ENCODE measurements at places on chromosomes 13 and 19.

DNA sequence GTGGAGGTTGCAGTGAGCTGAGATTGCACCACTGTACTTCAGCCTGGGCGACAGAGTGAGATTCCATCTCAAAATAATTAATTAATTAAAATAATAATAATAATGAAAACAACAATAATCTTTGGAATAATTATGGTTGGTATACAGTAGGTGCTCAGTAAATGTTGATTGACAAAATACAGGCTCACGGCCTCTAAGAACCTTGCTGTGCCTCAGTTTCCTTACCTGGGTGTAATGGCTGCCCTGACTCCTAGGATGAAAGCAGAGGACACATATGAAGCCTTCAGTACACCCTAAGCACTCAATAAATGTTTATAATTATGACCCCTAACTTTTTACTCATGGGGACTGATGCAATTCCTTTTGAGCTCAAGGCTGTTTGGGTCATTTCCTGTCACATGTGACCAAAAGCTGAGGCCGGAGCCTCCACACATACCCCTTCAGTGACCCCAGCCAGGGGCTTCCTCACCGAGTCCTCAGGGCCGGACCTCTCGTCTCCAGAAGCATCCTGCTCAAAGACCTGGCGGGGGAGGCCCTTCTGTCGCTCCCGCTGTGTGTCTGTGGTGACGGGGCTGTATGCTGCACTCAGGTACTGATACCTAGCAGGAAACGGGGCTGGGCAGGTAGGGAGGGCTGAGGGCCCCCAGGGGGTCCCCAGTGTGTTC, 10.5 kb downstream of the DOCK6 start:
- no peaks in the 10 kb centered on the region for H3K27me3 ChIP-seq
- DNase-seq = no peak
- no peaks in the 10 kb centered on the region for H3K4me1 ChIP-seq
- H3K27ac ChIP-seq = no peak overlapping the region
- no peaks in the 10 kb centered on the region for H3K36me3 ChIP-seq

- no peak for DNase-seq
- no peaks in the 10 kb centered on the region for H3K27me3 ChIP-seq
- no peaks in the 10 kb centered on the region for H3K36me3 ChIP-seq
Observed at GRCh38 chr13:29573190-29573589, 22.3 kb downstream of the SLC7A1 start.

GRCh38 chr19:18063463-18063862, 23.3 kb downstream of the IL12RB1 start:
- H3K4me3 ChIP-seq = no peak overlapping the region
- no peaks in the 10 kb centered on the region for H3K4me1 ChIP-seq
- no peak overlapping the region for H3K27ac ChIP-seq
- no peaks in the 10 kb centered on the region for H3K36me3 ChIP-seq

- H3K4me3 ChIP-seq = no peak overlapping the region
- no peaks in the 10 kb centered on the region for H3K27me3 ChIP-seq
- no peak overlapping the region for H3K27ac ChIP-seq
- no peaks in the 10 kb centered on the region for H3K4me1 ChIP-seq
- peaks cover 11% of the 10 kb centered on the region for H3K36me3 ChIP-seq
- no peak for DNase-seq
Observed at GRCh38 chr19:5134691-5135090, 165.8 kb downstream of the KDM4B start.

GRCh38 chr19:49862391-49863253, 4.8 kb downstream of the PNKP start:
- no peaks in the 10 kb centered on the region for H3K4me1 ChIP-seq
- H3K27me3 ChIP-seq = no peaks in the 10 kb centered on the region
- DNase-seq = no peak
- H3K4me3 ChIP-seq = no peak overlapping the region
- H3K27ac ChIP-seq = no peak overlapping the region
- peaks cover 3% of the 10 kb centered on the region for H3K36me3 ChIP-seq

- H3K36me3 ChIP-seq = peaks cover 10% of the 10 kb centered on the region
- DNase-seq = no peak
- no peak overlapping the region for H3K27ac ChIP-seq
Observed at GRCh38 chr19:46732172-46732938, 13.5 kb upstream of the FKRP start.

DNA sequence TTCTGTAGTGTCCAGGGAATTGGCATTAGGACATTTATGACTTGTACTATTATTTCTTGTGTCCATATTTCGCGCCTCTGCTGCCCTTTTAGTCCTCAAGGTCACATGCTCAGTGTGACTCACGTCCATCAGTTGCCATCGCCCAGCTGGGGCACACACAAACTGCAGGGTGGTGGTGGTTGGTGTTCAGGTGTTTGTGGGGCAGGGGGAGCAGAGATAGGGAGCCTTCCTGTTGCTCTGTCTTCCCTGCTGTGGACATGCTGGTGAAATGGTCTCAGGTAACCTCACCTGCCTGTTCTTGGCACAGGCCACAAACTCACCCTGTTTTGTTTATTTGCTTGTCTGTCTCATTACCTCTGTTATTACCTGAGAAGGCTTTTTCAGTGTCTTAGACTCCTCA, 22.4 kb downstream of the PRR12 start:
- no peaks in the 10 kb centered on the region for H3K4me1 ChIP-seq
- peaks cover 7% of the 10 kb centered on the region for H3K36me3 ChIP-seq
- DNase-seq = no peak
- H3K4me3 ChIP-seq = no peak overlapping the region

- no peaks in the 10 kb centered on the region for H3K27me3 ChIP-seq
- H3K4me3 ChIP-seq = no peak overlapping the region
- no peaks in the 10 kb centered on the region for H3K36me3 ChIP-seq
- peak; percentile 23 for DNase-seq
Observed at GRCh38 chr19:44657211-44657921, 13.7 kb downstream of the PVR start.

GRCh38 chr19:15587663-15588062, 27.4 kb upstream of the CYP4F8 start:
- H3K27ac ChIP-seq = no peak overlapping the region
- H3K27me3 ChIP-seq = no peaks in the 10 kb centered on the region
- no peak overlapping the region for H3K4me3 ChIP-seq
- no peaks in the 10 kb centered on the region for H3K36me3 ChIP-seq
- DNase-seq = no peak

DNA sequence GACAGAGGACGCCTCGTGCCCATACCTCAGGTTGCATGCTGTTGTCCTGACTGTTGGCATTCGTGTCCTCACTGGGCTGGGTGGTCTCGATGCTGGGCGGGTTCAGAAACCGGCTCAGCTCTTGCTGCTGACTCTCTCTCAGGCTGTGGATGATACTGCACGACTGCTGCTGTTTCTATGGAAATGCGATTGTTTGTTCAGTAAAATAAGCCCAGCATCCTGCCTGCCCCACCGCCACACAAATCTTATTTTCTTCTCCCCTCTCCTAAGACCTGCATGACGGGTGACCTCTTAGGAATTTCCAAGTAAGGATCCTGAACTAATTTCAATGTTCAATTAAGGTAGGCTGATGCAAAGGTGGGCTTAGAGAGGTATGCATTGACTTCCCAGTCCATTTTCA, 356.5 kb downstream of the NALCN start:
- H3K27me3 ChIP-seq = no peaks in the 10 kb centered on the region
- H3K4me1 ChIP-seq = no peaks in the 10 kb centered on the region
- no peak overlapping the region for H3K4me3 ChIP-seq
- DNase-seq = no peak

All from breast epithelium (tissue), 4 donors.